ENCODE measurements at places on chromosomes 7 and 10.

- no peak for ATAC-seq
These were observed 94.0 kb downstream of the GRK5 start for GRCh38 chr10:119301397-119301796.

- no peak for ATAC-seq
These were observed 97.0 kb downstream of the ABLIM1 start for GRCh38 chr10:114561008-114561523.

GRCh38 chr10:122590153-122590552 is 29.6 kb downstream of the DMBT1 start:
- no peak for ATAC-seq

GRCh38 chr7:123797673-123798531 is 47.1 kb upstream of the HYAL4 start:
- peak; percentile 89 for ATAC-seq

DNA sequence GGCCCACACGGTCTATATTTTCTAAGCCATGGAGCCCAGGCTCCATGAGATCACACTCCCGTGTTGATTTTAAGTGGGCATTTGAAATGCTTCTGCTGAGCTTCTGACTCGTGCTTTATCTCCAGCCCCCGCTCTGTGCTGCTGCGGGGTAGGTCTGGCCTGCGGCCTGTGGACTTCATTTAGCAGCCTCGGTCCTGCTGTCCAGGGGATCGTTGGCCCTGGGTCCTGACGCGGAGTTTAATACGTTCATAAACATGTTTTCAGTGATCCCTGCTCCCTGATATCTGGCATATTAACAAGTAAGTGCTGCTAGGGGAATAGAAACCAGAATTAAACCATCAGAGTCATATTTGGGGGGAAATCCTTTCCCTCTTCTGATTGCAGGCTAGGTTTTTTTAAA is 540.3 kb upstream of the MGMT start:
- no peak for ATAC-seq

- ATAC-seq: no peak
These were observed 31.4 kb downstream of the RPA3 start for GRCh38 chr7:7686811-7687508.

DNA sequence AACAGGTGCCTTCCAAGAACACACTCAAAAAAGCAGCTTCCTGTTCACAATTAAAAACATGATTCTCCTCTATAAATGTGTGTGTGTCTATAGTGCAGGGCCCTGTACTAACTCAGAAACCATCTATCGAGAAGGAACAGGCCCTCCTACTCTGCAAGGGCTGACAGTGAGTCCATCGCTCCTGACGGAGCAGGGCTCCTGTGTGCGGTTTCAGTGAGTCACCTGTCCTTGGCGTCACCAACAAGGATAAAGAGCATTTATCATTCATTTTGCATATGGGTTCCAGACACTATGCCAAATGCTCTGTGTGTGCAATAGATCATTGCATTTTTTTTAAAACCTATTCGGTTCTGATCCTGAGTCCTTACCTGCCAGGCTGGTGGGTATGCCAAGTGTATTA is 63.7 kb downstream of the TACC2 start:
- ATAC-seq: peak; percentile 30

DNA sequence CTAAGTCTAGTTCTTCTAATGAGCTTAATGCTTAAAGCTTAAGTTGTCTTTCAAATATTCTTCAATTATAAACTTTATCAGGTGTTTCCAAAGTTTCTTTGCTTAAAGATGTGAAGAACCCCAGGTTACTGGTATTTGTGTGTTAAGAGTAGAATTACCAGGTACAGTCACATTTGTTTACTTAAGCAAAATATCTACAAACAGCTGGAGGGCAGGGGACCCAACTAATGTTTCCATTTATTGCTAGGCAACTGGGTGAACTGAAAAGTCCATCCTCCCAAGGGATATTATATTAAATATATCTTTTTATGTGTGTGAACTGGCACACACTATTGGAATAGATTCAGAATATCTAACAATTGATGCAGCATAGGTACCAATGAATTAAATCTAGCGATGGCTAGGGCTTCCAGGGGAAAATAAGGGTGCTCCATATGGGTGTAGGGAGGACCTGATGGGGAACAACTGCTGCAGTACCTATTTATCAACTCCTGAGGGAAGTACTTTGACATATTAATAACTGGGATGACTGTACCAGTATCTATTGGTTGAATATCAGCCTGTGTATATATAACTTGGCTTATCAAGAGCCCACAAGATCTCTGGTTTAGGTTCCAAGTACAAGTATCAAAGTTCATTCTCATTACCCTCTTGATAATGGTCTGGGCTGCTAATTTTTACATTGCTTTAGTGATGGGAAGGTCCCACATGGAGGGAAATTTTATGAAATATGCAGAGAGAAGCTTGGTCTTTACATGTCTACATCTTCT is 10.3 kb upstream of the AGR3 start:
- ATAC-seq: no peak

DNA sequence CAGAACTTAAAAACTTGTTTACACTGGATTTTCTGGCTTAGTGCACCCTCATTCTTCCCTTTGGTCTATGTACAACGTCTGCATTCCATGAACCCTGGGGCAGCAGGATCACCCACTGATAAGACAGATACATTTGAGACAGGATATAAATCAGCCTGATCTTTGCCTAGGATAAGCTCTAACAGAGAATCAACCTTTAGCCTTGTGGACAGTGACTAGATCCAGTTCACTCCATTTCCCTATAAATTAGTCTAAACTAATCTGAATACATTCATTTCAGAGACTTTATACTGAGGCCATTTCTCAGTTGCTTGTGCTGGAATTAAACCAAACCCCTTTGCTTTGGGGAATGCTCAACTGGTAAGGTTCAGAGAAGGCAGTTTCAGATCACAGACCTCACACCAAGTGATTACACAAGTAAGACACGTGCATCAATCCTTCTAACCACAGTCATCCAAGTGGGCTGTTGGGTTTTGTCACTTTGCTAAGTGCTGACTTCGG is 639.8 kb upstream of the FZD8 start:
- ATAC-seq: peak; percentile 72

DNA sequence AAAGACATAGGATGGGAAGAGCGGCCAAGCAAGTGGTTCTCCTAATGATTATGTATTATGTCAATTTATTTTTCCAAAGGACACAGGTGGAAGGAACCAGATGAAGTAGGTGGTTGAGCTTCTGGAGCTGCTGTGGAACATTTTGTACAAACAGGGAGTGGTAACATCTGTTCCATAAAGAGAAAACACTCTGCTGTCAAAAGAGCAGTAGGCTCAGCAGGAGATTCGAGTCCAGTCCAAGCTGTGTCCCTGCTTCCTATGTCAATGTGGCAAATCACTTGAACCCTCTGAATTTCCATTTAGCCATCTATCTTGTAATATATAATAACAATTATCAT is 448.0 kb upstream of the ANKRD30A start:
- ATAC-seq: no peak

DNA sequence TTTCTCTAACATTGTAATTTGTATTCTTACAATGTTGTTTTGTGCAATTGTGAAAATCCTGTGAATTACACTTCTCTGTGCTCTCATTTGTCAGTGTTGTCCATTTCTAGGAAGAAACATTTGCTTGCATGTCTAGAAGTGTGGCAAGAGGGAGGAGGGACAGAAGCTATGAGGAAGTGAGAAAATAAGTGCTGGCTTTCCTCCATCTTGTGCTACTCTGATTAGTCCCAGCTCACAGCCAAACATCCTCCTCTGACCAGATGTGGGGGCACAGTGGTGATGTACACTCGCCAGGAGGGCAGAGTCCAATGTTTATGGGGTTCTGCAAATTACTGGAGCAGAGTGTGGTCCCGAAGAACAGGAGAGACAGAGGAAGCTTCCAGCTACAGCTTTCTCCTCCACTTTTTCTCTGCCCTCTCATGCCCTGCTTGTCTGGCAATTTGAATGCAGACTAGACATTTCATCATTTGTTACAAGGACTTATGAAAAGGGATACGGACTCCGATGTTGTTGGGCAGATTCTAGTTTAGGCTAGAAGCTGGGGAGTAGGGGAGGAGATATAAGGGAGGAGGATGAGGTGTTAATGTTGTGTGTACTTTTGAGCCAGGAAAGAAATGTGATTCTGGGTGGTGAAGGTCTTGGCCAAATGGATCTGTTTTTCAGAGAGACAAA is 131.0 kb upstream of the C1GALT1 start:
- no peak for ATAC-seq

DNA sequence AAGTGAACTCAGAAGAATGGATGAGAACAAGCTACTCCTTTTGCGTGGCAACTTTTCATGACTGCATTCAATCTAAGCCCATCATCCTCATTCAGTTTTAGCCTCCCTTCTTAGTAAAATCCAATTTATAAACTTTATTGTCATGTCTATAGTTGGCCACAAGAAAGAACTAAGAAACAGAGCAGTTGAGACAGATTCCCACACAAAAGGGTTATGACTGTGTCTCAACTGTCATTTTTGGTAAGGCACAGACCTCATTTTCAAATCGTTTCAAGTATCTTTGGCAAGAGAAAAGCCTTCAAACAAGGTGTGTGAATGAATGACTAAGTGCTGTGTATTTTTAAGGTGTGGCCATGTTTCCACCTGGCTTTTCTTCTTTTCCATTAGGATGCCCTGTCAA is 84.2 kb upstream of the CREB5 start:
- no peak for ATAC-seq

DNA sequence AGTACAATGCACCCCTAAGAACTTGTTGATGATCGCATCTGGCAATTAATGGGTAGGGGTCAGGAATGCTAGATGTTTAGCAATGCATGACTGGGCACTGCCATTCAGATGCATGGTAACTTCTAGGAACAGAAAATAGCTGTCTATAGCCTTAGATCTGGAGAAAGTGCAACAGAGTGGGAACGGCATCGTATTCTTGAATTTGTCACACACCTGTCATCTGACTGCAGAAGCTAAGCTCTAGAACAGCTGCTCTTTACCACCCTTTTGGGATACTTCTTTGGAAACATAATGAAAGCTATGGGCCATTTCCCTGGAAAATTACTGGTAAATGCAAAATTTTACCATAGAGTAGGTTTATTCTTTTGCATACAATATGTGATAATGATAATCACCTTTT is 118.1 kb downstream of the SLC25A13 start:
- no peak for ATAC-seq

DNA sequence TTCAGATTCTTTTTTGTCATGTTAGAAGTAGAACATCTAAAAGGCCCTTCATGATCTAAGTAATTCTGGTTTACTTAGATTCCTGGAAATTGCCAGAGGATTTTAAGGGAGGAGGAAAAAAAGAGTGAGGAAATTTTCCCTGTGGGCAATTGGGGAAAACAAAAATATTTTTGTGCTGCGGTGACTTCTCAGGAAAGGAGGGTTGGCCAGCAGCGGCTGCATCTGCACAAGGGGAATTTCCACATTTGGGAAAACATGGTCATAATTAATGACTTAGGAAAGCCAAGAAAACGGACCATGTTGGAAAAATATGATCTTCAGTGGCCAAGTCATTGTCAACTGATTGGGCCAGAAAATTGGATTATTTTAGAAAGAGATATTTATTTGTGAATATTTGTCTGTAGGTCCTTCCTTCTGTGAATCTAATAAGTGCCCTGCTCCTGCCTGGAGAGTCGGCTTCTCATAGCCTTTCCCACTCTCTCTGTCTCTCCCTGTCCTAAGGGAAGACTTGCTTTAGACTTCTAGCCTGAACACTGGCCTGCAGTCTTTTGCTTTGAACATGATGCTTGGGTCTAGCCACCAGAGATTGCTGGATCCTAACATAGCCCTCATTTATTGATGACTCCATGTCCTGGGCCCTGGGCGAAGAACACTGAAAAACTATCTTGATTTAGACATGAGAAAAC is 124.2 kb upstream of the MKLN1 start:
- ATAC-seq: no peak

- ATAC-seq: peak; percentile 86
These were observed 13.1 kb upstream of the ZMIZ2 start for GRCh38 chr7:44735403-44736165.

GRCh38 chr10:52759154-52759553 is 13.4 kb downstream of the MBL2 start:
- ATAC-seq: no peak

DNA sequence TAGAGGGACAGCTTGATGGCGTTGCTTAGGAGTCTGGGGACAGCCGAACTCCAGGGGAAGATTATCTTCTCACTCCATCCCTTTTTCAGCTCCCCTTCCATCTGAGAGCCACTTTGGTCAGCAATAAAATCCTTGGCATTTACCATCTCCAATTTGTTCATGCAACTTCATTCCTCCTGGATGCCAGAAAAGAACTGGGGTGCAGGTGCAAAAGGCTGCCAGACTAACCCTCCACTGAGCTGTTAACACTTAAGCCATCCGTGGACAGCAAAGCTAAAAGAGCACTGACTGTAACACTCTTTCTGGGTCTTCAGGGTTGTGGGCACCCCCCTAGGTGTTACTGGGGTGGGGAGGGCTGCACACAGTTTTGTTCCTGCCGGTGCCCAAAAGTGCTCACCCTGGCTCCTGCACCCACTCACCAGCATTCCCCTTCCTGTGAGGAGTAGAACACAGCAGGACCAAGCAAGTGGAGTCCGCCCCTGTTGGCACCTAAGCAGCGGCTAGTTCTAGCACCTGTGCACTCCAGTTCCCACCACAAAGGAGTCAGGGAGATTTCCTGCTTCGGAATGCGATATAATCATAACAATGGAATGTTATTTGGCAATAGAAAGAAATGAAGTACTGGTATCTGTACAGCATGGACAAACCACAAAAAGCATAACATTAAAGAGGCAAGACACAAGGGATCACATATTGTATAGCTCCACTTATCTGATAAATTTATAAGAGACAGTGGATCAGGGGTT is 95.1 kb downstream of the NPY start:
- peak; percentile 62 for ATAC-seq

GRCh38 chr10:86258499-86258898 is 108.1 kb downstream of the GRID1 start:
- no peak for ATAC-seq

DNA sequence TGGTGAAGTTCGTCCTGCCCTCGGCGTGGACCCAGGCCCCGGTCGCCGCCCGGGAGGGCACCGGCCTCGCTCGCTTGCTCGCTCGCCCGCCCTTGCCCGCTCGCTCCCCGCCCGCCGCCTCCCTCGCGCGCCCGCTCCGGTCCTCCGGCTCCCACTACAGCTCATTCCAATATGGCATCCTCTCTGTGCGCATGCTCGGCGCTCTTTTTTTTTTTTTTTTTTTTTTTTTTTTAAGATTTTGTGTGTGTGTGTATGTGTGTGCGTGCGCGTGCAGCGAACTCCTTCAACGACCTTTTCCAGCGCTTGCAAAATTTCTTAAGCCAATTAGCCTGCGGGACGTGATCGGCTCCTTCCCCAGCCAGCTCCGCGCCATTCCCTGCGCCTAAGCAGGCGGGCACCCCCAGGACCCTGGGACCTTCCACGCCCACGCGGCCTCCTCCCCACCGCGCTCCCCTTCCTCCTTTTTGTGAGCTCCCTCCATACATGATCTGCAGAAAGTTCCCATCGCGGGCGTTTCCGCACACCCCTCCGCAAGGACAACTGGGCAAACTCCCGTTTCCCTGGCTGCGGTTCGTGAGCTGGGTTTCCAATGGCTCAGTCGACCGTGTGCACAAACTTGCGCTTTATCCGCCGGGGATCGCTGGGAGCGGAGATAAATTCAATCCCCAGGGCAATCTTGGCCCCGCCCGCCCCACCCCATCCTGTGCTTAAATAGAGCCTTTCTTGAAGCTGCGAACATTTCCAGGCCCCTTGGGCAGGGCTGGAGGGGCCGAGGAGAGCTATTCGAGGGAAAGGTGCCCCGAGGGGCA is at the start of gene SFMBT2:
Gene SFMBT2 (minus strand): TSS at position 173 of the 809 bp plus-strand sequence. CDS start 29,136 bp downstream, outside the sequence.
- peak; percentile 82 for ATAC-seq

- peak; percentile 42 for ATAC-seq
These were observed 435.4 kb downstream of the SUGCT start for GRCh38 chr7:40570223-40570622.

GRCh38 chr10:58764087-58764747 is 251.5 kb downstream of the BICC1 start:
- peak; percentile 87 for ATAC-seq

All from SK-N-SH treated with all-trans-retinoic acid at 6 μM for 48 hours (cell line).